ENCODE measurements at places on chromosomes 4 and X.
A peak's percentile ranks its signal among the peaks of the same experiment; 100 is the strongest.

GRCh38 chr4:40121515-40121914, 64.9 kb downstream of the N4BP2 start:
- no peak overlapping the region for H3K4me3 ChIP-seq
- H3K36me3 ChIP-seq, result no peaks in the 10 kb centered on the region
- DNase-seq, result peak; percentile 24
- no peaks in the 10 kb centered on the region for H3K27me3 ChIP-seq
- H3K27ac ChIP-seq, result no peak overlapping the region

DNA sequence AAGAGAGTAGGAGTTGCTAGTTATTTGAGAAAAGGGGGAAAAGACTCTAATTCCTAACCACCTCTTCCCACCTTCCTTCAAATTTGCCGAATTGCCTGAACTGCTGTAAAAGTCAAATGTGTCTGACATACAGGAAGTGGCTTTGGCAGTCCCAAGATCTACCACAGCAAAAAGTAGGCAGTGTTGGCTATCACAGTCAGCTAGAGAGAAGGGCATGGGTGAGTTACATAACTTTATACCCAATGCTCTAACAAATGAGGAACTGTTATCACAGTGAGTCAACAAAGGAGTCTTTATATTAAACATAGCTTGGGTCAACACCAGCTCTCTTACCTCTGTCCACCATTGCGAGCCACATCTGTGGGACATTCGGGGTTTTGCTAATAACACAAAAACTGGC, 2.4 kb upstream of the MBNL3 start:
- no peaks in the 10 kb centered on the region for H3K36me3 ChIP-seq
- peaks cover 12% of the 10 kb centered on the region for H3K27me3 ChIP-seq
- H3K4me1 ChIP-seq, result peaks cover 6% of the 10 kb centered on the region
- peak; percentile 26 for DNase-seq
- H3K4me3 ChIP-seq, result no peak overlapping the region
- H3K27ac ChIP-seq, result no peak overlapping the region

DNA sequence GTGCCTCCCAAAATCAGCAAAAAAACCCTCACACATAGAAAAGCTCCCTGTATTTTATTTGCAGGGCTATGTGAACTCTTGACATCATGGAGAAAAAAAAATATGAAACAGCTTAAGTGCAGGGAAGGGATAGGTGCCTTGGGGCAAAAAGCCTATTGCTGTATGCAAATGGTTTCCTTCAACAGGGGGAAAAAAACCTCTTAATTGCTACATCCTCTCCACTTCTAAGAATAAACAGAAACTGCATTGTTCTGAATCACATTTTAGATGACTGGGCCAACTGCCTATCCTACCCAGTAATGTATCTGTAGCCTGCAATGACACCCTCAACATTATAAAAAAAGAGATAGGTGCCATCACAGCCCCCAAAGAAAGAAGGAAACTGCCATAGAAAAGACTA, 229.4 kb upstream of the GALNTL6 start:
- H3K27ac ChIP-seq, result no peak overlapping the region
- no peak overlapping the region for H3K4me3 ChIP-seq
- DNase-seq, result no peak
- H3K4me1 ChIP-seq, result no peaks in the 10 kb centered on the region
- no peaks in the 10 kb centered on the region for H3K36me3 ChIP-seq

DNA sequence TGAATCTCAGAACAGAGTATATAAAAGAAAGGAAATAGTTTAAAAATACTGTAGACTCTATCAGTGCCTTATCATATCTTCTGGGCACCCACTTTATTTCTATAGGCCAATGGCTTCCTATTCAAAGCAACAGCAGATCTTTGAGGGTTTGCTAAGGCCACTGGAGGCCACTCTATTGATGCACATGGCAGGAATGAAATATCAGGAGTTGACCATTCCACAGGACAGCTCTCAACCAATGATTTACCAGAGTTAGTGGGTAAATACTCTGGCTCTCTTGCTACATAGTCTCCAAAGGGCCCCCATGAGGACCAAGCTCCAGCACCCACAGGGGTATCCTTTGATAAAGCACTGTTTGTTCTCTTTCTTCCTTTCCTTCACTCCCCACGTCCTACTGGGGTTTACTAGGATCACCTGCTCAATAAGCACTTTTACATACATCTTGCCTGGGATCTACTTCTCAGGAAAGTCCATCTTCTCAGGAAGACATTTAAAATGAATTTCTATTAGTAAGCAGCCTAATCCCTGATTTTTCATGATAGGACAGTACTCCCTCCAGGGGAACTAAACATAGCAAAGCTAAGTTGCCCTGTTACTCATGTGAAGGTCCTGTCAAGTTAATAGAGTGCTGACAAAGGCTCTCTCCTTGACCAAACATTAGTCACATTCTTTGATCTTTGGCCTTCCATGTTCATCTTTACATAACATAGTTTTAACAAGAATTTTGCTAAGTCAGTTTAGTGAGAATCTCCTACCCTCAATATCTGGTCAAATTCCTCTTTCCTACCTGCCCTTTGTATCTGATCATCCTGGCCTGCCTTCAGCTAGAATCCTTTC, 459.7 kb downstream of the GRXCR1 start:
- no peak overlapping the region for H3K27ac ChIP-seq
- H3K4me3 ChIP-seq, result no peak overlapping the region
- H3K36me3 ChIP-seq, result no peaks in the 10 kb centered on the region
- H3K4me1 ChIP-seq, result no peaks in the 10 kb centered on the region
- no peaks in the 10 kb centered on the region for H3K27me3 ChIP-seq
- DNase-seq, result no peak

DNA sequence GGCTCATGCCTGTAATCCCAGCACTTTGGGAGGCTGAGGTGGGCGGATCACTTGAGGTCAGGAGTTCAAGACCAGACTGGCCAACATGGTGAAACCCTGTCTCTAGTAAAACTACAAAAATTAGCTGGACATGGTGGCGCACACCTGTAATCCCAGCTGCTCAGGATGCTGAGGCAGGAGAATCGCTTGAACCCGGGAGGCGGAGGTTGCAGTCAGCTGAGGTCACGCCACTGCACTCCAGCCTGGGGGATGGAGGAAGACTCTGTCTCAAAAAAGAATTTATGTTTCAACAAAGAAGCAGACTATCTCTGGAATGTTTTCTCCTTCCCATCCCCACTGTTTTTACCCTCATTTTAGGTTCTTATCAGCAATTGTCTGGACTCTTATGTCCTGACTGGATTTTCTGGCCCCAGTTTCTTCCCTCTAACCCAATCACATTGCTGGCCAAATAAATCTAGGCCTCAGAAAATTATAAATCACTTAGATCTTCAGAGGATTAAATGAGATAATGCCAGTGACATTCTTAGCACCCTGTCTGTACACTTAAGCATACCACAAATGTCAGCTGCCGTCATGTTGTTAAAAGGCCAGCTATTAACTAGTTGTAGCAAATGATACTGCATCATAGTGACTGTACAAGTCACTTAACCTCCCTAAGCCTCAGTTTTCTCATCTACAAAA, 44.9 kb upstream of the PRSS48 start:
- no peak overlapping the region for H3K4me3 ChIP-seq
- H3K27me3 ChIP-seq, result no peaks in the 10 kb centered on the region
- H3K36me3 ChIP-seq, result no peaks in the 10 kb centered on the region
- no peak for DNase-seq

DNA sequence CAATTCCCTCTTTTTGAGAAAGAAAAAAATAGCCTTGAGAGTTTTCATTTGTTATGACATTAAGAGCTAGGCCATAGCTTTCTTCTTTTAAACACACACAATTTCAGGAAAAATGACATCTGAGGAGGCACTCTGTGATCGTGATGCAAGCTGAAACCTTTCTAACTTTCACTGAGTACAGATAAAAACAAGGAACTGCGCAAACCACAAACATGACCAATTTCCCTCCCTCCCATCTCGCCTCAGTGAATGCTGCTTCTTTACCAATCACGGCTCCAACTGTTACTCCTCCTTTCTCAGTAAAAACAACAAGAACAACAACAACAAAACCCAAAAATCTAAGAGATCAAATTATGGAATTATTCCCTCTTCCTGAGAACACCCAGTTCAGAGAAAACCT, 626.8 kb downstream of the TLL1 start:
- no peak overlapping the region for H3K27ac ChIP-seq
- H3K27me3 ChIP-seq, result no peaks in the 10 kb centered on the region

DNA sequence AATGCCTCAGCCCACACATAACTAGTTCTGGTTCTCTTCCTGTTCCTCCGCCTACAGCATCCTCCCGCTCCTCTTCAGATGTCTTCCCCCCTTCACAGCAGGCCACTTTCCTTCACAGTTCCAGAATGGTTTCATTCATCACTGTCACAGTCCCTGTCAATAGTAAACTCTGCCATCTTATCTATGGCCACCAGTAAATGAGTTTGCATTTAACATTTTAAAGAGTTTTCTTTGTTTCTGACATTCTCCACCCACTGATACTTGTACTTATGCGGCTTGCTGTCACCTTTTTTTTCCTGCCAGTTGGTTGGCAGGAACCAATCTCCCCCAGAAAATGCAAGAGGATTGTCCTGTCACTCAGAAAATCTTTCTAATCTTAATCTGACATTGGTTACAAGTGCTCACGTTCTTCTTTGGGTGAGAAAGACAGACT, 114.1 kb downstream of the GLUD2 start:
- no peak overlapping the region for H3K4me3 ChIP-seq
- H3K27ac ChIP-seq, result no peak overlapping the region
- H3K36me3 ChIP-seq, result no peaks in the 10 kb centered on the region
- no peaks in the 10 kb centered on the region for H3K4me1 ChIP-seq
- DNase-seq, result no peak

- no peaks in the 10 kb centered on the region for H3K4me1 ChIP-seq
- DNase-seq, result peak; percentile 60
- no peak overlapping the region for H3K27ac ChIP-seq
These were observed 22.6 kb upstream of the RBBP7 start for GRCh38 chrX:16892504-16893362.

DNA sequence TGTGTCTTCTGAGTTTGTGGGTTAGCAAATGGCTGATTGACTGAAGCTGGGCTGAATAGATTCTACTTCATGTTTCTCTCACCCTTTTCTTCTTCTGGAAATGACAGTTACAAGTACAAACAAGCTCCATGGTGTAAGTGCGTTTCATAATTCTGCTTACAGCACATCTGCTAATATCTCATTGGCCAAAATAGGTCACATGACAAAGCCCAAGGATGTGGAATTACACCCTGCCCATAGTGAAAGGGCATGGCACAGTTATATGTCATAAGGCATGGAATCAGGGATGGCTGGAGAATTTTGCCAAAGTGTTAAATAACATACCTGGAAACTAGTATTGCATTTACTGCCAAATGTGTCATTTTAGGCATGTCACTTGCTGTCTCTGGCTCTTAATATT, 327.2 kb downstream of the NKX6-1 start:
- no peaks in the 10 kb centered on the region for H3K4me1 ChIP-seq
- H3K27me3 ChIP-seq, result no peaks in the 10 kb centered on the region

GRCh38 chr4:173547889-173548288, 17.9 kb upstream of the HAND2 start:
- H3K4me1 ChIP-seq, result no peaks in the 10 kb centered on the region
- no peak for DNase-seq
- no peak overlapping the region for H3K27ac ChIP-seq
- no peaks in the 10 kb centered on the region for H3K36me3 ChIP-seq
- no peak overlapping the region for H3K4me3 ChIP-seq

DNA sequence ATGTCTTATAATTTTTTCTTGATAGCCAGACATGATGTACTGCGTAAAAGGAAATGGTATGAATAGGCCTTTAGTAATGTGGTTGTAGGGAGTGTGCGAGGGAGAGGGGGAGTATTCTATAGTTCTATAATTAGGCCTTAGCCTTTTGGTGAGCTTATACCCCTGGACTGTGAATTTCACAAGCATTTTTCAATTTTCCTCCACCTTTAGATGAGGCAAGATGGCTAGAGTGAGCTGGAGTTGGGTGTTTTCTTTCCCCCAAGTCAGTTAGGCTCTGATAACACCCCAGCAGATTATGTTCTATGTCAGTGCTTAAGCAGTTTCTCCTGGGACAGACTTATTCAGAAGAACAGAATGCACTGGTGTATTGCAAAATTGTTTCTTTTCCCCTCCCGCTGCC, 210.2 kb upstream of the NPY2R start:
- H3K27ac ChIP-seq, result no peak overlapping the region
- H3K27me3 ChIP-seq, result no peaks in the 10 kb centered on the region
- no peak for DNase-seq

DNA sequence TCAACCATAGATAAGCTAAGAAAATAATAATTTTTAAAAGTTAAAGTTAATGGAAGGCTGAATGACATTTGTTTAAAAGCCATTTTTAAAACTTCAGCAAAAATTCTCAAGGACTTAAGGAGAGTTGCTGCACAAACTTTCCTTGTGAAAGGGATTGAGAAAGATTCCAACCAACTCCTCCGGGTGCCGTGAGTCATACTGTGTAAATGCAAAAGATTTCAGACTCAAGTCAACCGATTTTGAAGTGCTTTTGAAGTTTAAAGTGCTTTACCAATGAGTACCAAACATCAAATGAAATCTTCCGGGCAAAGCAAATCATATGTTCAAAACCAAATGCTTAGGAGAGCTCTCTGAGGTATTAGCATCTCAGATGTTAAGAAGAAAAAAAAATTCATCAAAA, 31.4 kb downstream of the VCX2 start:
- H3K4me1 ChIP-seq, result no peaks in the 10 kb centered on the region
- no peak for DNase-seq
- no peaks in the 10 kb centered on the region for H3K36me3 ChIP-seq
- no peak overlapping the region for H3K27ac ChIP-seq

GRCh38 chr4:150247184-150247583, 168.9 kb downstream of the DCLK2 start:
- H3K27me3 ChIP-seq, result no peaks in the 10 kb centered on the region
- no peak overlapping the region for H3K27ac ChIP-seq
- no peak for DNase-seq
- no peak overlapping the region for H3K4me3 ChIP-seq
- no peaks in the 10 kb centered on the region for H3K36me3 ChIP-seq

- no peaks in the 10 kb centered on the region for H3K27me3 ChIP-seq
- H3K4me3 ChIP-seq, result no peak overlapping the region
- no peaks in the 10 kb centered on the region for H3K36me3 ChIP-seq
- no peak overlapping the region for H3K27ac ChIP-seq
These were observed 7.4 kb upstream of the WDFY3 start for GRCh38 chr4:84973856-84974255.

DNA sequence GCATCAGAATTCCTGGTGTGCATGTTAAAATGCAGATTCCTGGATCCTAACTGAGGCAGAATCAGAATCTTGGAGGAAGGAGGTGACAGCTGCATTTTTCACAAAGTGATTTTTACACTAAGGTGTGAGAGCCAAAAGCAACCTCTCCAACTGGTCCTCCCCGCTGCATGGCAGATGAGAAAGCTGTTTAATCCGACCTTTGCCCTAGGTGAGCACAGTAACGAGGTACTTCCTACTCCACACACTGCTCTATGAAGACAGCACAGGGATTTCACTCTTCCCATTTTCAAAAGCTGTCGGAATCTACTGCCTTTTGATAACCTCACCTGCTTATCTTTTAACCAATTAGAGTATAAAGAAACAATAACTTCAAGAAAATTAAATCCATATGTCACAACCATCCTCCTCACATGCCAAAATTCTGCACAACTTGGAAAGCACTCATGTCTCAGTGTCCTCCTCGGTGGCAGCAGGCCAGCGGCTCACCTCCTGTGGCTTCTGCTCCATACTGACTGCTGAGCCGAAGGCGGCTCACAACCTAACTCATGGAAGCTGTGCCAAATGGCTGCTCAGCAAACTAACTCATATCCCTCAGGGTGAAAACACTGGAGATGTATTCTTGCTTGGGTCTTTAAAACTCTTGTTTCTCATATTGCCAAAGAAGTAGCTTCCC, 3.6 kb downstream of the CASP6 start:
- no peak overlapping the region for H3K4me3 ChIP-seq
- no peak for DNase-seq
- no peaks in the 10 kb centered on the region for H3K36me3 ChIP-seq
- H3K27ac ChIP-seq, result no peak overlapping the region
- peaks cover 7% of the 10 kb centered on the region for H3K4me1 ChIP-seq

- no peaks in the 10 kb centered on the region for H3K27me3 ChIP-seq
- H3K4me1 ChIP-seq, result no peaks in the 10 kb centered on the region
- no peaks in the 10 kb centered on the region for H3K36me3 ChIP-seq
- no peak for DNase-seq
These were observed 460.3 kb downstream of the GBA3 start for GRCh38 chr4:23153076-23153475.

Measured in pancreas (tissue), 10 donors.